T-helper 17 cell (primary cell): ENCODE measurements at places on chromosomes 13 and 19.

GRCh38 chr19:13120817-13121216 lies 2.8 kb downstream of the NACC1 start:
- DNase-seq = no peak
- H3K4me3 ChIP-seq = no peak overlapping the region
- H3K36me3 ChIP-seq = no peaks in the 10 kb centered on the region
- no peaks in the 10 kb centered on the region for H3K27me3 ChIP-seq
- H3K27ac ChIP-seq = peak overlapping the region; percentile 67

DNA sequence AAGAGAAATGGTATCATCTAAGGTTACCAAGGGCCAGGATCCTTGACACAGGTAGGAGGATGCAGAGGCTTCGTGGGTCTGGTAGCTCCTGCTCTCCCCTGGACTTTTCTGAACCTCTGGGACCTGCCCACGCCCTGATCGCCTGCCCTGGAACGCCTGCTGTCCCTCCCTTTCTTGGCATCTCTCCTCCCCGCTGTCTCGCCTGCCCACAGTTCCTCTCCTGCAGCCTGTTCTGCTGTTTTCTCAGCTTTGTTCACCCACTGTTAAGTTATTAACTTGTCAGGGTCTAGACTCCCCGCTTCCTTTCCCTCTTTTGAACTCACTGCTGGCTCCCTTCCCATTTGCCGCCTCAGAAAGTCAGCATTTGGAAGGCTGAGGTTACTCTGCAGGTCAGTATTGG lies 19.8 kb downstream of the SERP2 start:
- peaks cover 2% of the 10 kb centered on the region for H3K4me1 ChIP-seq
- H3K36me3 ChIP-seq = no peaks in the 10 kb centered on the region
- H3K27me3 ChIP-seq = peaks cover 65% of the 10 kb centered on the region

DNA sequence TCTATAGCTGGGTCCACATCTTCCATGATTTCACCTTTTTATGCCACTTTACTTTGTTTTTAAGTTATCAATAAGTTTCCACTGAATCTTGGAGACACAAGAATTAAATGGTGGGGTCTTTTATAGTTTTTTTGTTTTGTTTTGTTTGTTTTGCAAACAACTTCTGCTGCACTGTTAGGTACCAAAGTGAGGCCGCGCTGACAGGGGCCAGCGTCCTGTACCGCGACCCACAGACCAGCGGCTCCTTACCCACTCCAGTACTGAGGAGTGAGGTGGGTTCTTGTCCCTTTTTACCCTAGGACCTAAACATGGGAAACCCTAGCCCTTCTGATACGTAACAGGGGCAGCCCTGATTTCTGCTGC lies 75.8 kb upstream of the MCF2L start:
- peaks cover 14% of the 10 kb centered on the region for H3K4me1 ChIP-seq
- no peak for DNase-seq
- H3K27ac ChIP-seq = no peak overlapping the region
- peaks cover 15% of the 10 kb centered on the region for H3K27me3 ChIP-seq

GRCh38 chr13:35672611-35673010 lies 196.1 kb upstream of the MAB21L1 start:
- H3K4me3 ChIP-seq = no peak overlapping the region
- H3K27me3 ChIP-seq = no peaks in the 10 kb centered on the region
- no peaks in the 10 kb centered on the region for H3K4me1 ChIP-seq
- no peak for DNase-seq

GRCh38 chr13:76971851-76972829 lies 19.7 kb upstream of the CLN5 start:
- H3K27me3 ChIP-seq = peaks cover 68% of the 10 kb centered on the region
- DNase-seq = no peak
- H3K4me3 ChIP-seq = no peak overlapping the region

- H3K27me3 ChIP-seq = peaks cover 50% of the 10 kb centered on the region
- H3K4me3 ChIP-seq = no peak overlapping the region
- DNase-seq = no peak
- no peak overlapping the region for H3K27ac ChIP-seq
- no peaks in the 10 kb centered on the region for H3K36me3 ChIP-seq
- H3K4me1 ChIP-seq = peaks cover 3% of the 10 kb centered on the region
Observed at GRCh38 chr19:14821937-14822336, 13.0 kb downstream of the OR7A5 start.
